ENCODE measurements at places on chromosomes 11 and 22. TPM values are rescaled to one million over a fixed set of nuclear protein-coding genes. Genes with fewer than 3 reads are reported as not detected.

- peaks cover 20% of the 10 kb centered on the region for H3K4me1 ChIP-seq
- DNase-seq, result peak; percentile 77
- no peaks in the 10 kb centered on the region for H3K36me3 ChIP-seq
- H3K27me3 ChIP-seq, result peaks cover 56% of the 10 kb centered on the region
- no peak overlapping the region for H3K4me3 ChIP-seq
Observed at GRCh38 chr11:64094463-64095260, 58.9 kb downstream of the FLRT1 start.

GRCh38 chr11:125517116-125517770 is 21.2 kb upstream of the FEZ1 start:
- H3K27me3 ChIP-seq, result peaks cover 3% of the 10 kb centered on the region
- no peaks in the 10 kb centered on the region for H3K36me3 ChIP-seq
- DNase-seq, result peak; percentile 92
- H3K27ac ChIP-seq, result no peak overlapping the region
- H3K4me1 ChIP-seq, result peaks cover 6% of the 10 kb centered on the region

DNA sequence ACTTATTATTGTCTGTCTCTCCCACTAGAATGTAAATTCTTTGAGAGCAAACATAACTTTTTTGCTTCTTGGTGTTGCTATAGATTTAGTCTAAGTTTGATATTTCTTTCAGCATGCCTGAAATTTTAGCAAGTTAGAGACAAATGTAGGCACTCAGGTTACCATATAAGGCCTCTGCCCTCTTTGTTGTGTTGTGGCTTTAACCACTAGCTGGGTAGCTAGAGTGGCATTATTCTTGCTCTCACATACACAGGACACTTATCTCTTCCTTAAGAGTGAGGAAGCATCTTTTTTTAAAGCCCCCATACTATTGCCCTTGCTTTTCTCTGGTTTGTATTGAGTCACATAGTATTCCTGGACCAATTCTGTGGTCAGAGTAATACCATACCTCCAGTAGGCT is 11.2 kb downstream of the ZBED5 start:
- H3K4me1 ChIP-seq, result no peaks in the 10 kb centered on the region
- DNase-seq, result no peak
- no peaks in the 10 kb centered on the region for H3K27me3 ChIP-seq

DNA sequence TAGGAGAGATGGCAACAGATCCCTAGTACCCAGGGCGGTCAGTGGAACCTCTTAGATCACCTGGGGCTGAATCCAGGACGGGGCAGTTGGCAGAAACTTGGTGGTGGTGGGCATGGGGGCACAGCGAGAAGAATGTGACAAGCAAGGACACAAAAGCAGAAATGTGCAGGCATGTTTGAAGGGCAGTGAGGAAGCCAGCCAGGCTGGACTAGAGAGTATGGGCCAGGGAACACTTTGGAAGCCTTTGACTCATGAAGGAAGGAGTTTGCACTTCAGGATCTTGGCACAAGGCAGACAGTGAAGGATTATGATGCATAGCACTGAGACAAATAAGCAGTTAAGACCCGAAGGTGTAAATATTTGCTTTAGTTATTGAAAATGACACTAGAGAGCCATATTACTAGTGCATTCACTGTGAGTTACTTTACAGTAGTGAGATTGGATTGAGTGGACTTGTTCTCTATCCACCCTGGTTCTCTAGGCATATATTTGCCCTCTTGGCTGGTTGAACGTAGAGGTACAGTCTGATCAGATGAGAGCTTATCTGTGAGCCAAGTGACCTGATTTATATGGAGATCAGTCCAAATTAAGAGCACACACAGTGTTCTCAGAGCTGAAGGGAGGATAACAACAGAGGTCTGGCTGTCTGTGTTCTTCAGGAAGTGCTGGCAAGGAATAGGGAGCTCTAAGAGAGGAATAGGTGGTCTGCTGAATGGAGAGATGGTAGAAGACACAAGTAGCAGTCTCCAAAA is 210.4 kb downstream of the SNX19 start:
- no peaks in the 10 kb centered on the region for H3K27me3 ChIP-seq
- no peak overlapping the region for H3K4me3 ChIP-seq
- H3K36me3 ChIP-seq, result no peaks in the 10 kb centered on the region
- H3K4me1 ChIP-seq, result peaks cover 2% of the 10 kb centered on the region
- DNase-seq, result peak; percentile 45

OR52I1 gene
- not detected for total RNA-seq

CATSPERZ gene
- total RNA-seq, result not detected

- DNase-seq, result no peak
- H3K4me1 ChIP-seq, result no peaks in the 10 kb centered on the region
- H3K36me3 ChIP-seq, result no peaks in the 10 kb centered on the region
- no peak overlapping the region for H3K4me3 ChIP-seq
- H3K27me3 ChIP-seq, result no peaks in the 10 kb centered on the region
- H3K27ac ChIP-seq, result no peak overlapping the region
Observed at GRCh38 chr11:109845437-109845836, 247.8 kb upstream of the ZC3H12C start.

- H3K36me3 ChIP-seq, result no peaks in the 10 kb centered on the region
- H3K27ac ChIP-seq, result no peak overlapping the region
- H3K4me1 ChIP-seq, result peaks cover 9% of the 10 kb centered on the region
- no peak for DNase-seq
- no peak overlapping the region for H3K4me3 ChIP-seq
- no peaks in the 10 kb centered on the region for H3K27me3 ChIP-seq
Observed at GRCh38 chr11:74680703-74681531, 50.3 kb downstream of the CHRDL2 start.

GRCh38 chr11:128547946-128548648 is 39.3 kb downstream of the ETS1 start:
- DNase-seq, result no peak
- peak overlapping the region; percentile 54 for H3K4me3 ChIP-seq
- H3K27me3 ChIP-seq, result no peaks in the 10 kb centered on the region
- no peaks in the 10 kb centered on the region for H3K36me3 ChIP-seq
- no peak overlapping the region for H3K27ac ChIP-seq
- peaks cover 10% of the 10 kb centered on the region for H3K4me1 ChIP-seq

DNA sequence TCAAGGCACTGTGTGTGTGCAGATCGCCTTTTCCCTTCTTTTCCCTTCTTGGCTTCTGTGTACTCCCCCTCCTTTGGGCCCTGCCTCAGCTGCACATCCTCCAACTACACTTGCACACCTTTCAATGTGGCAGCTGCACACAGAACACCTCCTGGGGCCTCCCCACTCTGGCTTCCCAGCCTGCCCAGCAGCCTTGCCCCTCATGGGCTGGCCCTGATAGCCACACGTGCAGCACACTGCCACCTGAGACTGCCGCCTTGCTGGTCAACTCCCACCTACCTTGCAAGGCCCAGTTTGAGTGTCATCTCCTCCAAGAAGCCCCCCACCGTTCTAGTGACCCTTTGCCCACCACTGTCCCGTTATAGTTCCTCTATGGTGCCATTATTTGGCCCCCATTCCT is 77.3 kb upstream of the ARFGAP3 start:
- no peaks in the 10 kb centered on the region for H3K27me3 ChIP-seq
- H3K4me1 ChIP-seq, result peaks cover 58% of the 10 kb centered on the region
- DNase-seq, result no peak
- peak overlapping the region; percentile 98 for H3K27ac ChIP-seq
- no peak overlapping the region for H3K4me3 ChIP-seq

SERHL2 gene
- 1.2 TPM for total RNA-seq

GRCh38 chr11:111510311-111510710 is 1.9 kb downstream of the BTG4 start:
- H3K36me3 ChIP-seq, result no peaks in the 10 kb centered on the region
- H3K4me1 ChIP-seq, result peaks cover 3% of the 10 kb centered on the region
- no peak overlapping the region for H3K4me3 ChIP-seq
- no peaks in the 10 kb centered on the region for H3K27me3 ChIP-seq
- no peak overlapping the region for H3K27ac ChIP-seq

C22orf15 gene
- total RNA-seq, result 0.38 TPM

DNA sequence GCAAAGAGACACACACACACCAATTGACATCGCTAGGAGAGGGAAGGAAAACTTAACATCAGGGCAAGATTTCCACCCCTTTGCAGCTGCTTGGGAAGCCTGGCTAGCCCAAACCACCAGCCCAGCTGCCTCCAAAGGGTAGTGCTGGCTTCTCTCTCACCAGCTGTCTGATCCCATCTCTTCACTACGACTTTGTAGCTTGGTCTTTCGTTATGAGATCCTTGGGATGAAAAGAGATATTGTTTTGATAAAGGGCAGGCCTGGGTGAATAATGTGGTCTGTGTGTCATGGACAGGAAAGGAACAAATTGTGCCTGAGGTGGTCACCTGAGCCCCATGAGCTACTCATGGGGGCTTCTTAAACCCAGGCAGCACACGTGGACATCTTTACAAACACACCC is 101.9 kb downstream of the ARL14EP start:
- H3K4me3 ChIP-seq, result no peak overlapping the region
- H3K27ac ChIP-seq, result no peak overlapping the region
- DNase-seq, result no peak

DNA sequence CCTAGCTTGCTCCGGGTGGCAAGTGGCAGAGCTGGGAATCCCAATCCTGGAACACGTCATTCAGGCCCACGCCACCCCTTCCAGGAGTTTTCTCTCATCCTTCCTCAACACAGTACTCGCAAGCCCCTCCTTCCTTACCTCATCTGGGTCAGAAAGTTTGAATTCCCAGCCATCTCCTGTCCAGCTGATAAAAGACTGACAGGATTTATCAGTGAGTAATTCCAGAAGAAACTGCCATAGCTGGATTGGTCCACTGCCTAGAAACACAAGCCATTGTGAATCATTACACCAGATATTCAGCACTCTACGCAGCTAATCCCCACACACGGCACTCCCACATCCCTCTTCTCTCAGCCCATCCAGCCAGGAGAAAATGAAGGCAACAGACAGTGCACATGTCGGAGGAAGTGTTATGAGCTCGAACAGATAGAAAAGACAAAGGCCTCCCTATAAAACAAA is 124.0 kb downstream of the ETS1 start:
- peaks cover 50% of the 10 kb centered on the region for H3K4me1 ChIP-seq
- H3K27ac ChIP-seq, result peak overlapping the region; percentile 99
- peaks cover 35% of the 10 kb centered on the region for H3K36me3 ChIP-seq
- H3K4me3 ChIP-seq, result no peak overlapping the region
- DNase-seq, result peak; percentile 99

DNA sequence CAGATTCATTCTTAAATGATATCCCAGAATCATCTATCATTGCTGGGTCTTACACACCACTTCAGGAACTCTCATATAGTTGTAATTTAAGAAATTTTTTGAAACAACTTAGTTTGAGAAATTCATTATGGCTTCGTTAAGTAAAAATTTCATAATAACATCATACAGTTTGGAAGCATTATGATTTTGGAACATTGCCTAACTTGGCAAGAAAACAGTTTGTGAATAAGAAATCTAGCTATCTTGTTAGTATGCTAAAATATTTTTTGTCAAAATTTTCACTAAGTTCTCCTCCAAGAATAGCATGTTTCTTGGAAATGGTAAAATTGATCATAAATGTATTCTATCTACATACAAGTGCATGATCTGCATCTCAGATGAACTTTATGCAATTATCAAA is 217.7 kb downstream of the CNTN5 start:
- no peaks in the 10 kb centered on the region for H3K27me3 ChIP-seq
- no peak for DNase-seq
- no peaks in the 10 kb centered on the region for H3K4me1 ChIP-seq

DNA sequence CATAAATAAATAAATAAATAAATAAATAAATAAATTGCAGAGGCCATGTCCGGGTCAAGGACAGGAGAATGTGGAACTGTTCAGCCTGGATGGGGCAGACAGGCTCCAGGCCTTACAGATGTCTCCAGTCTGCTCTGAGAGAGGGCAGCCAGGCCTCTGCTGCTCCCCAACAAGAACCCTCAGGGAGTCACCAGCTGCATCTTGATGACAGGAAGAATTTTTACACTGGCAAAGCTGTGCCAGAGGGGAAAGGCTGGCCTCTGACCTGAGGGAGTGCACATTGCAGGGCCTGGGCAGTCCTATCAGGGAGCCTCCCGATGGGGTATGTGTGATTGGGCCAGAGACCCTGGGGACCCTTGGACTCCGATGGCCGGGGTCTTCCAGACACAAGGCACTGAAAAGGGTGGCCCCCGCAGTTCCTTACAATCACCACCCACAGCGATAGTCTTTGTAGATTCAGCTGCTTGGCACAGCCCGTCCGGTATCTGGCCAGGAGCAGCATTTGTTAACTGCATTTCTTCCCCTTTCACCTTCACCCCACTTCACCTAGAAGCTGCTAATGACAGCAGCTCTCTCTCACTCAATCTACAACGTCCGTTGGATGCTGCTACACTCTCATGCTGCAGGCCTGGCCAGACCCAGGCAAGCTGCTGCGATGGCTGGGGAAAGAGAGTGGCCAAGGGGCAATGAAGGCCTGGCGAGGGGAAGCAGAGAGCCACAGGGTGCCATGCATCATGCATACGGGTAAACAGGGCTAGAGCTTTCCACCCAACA is 8.1 kb downstream of the MOGAT2 start:
- H3K27ac ChIP-seq, result no peak overlapping the region
- DNase-seq, result no peak
- no peaks in the 10 kb centered on the region for H3K27me3 ChIP-seq
- no peaks in the 10 kb centered on the region for H3K4me1 ChIP-seq

DNA sequence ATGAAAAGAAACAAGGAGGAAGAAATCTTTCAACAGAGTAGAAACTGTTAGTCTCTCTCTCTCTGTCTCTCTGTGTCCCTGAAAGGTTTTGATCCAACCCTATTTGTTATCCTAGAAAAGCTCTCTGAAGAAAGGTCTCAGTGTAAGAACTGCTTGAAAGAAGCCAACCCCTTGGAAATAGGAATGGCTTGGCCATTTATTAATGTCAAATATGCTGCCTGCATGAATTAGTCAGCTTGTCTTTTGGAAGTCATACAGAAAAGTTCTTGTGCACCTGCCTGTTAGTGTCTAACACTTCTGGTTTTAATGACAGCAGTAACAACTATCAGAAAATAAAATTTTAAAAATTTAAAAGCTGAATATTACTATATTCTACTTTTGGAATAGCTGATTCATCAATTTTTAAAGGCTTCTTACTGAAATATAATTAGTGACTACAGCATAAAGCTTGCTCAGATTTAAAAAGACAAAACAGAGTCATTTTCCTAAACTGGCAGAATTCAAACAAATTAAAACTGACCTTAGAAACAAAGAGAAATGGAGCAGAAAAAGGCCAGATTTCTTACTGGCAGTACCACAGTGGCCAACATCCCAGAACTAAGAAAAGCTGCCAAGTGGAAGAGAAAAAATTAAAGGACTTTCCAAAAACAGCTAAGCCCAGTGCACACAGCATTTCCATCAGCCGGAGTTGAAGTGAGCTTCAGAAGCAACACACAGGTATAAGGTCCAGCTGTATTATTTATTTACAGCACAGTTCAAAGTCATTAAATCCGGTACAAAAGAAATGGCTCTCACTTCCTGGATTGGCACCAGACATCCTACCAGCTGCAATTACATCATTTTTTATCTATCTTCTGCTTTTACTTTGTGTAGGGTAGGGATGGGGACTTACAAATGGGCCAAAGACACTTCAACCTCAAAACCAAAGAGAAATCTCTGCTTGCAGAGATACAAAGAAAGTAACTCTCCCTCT is 76.3 kb downstream of the PRCP start:
- no peaks in the 10 kb centered on the region for H3K4me1 ChIP-seq
- no peaks in the 10 kb centered on the region for H3K27me3 ChIP-seq
- DNase-seq, result no peak
- H3K4me3 ChIP-seq, result no peak overlapping the region

ROBO4 gene
- total RNA-seq, result 0.25 TPM

GRCh38 chr22:24823787-24824186 is 17.8 kb downstream of the SGSM1 start:
- no peak overlapping the region for H3K27ac ChIP-seq
- peaks cover 3% of the 10 kb centered on the region for H3K27me3 ChIP-seq
- H3K4me3 ChIP-seq, result no peak overlapping the region

GRCh38 chr11:104451197-104451893 is 287.4 kb upstream of the PDGFD start:
- no peak overlapping the region for H3K27ac ChIP-seq
- no peak for DNase-seq
- no peak overlapping the region for H3K4me3 ChIP-seq

PRRG4 gene
- total RNA-seq, result 0.14 TPM
